ENCODE measurements at places on chromosomes 2 and 18.

GRCh38 chr18:39835303-39836030, 2119.6 kb upstream of the PIK3C3 start:
- H3K27ac ChIP-seq, result no peak overlapping the region
- DNase-seq, result no peak
- no peak overlapping the region for H3K4me3 ChIP-seq
- H3K27me3 ChIP-seq, result no peaks in the 10 kb centered on the region
- H3K4me1 ChIP-seq, result no peaks in the 10 kb centered on the region

DNA sequence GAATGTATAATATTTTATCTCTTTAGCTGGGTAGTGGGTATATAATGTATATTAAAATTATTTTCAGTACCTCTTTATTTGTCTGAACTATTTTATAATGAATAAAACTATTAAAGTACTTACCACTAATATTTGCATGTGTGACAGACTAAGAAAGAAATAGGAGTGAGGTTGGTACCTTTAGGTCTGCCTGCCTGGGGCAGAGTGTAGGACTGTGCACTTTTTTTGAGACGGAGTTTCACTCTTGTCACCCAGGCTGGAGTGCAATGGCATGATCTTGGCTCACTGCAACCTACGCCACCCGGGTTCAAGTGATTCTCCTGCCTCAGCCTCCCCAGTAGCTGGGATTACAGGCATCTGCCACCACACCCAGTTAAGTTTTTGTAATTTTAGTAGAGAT, 18.8 kb downstream of the NCOA1 start:
- no peak for DNase-seq
- no peaks in the 10 kb centered on the region for H3K27me3 ChIP-seq
- no peaks in the 10 kb centered on the region for H3K36me3 ChIP-seq
- peaks cover 19% of the 10 kb centered on the region for H3K4me1 ChIP-seq

DNA sequence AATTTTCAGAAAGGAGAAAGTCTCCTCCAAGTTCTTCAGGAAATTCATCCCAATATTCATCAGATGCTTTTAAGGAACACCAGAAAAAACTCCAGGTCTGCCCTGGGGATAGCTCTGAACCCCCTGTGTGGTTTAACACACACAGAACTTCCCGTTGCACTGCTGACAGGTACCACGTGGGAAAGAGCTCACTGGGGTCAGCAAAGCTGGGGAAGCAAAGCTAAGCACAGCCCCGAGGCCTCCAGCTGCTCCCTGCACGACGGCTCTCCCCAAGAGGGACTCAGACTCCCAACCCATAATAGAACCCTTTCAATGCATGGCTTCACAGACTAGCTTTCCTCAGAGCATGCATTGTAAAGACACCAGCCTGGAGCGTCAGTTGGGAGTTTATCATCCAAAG, 28.0 kb downstream of the ADI1 start:
- H3K27me3 ChIP-seq, result no peaks in the 10 kb centered on the region
- no peak overlapping the region for H3K27ac ChIP-seq
- H3K4me1 ChIP-seq, result no peaks in the 10 kb centered on the region

DNA sequence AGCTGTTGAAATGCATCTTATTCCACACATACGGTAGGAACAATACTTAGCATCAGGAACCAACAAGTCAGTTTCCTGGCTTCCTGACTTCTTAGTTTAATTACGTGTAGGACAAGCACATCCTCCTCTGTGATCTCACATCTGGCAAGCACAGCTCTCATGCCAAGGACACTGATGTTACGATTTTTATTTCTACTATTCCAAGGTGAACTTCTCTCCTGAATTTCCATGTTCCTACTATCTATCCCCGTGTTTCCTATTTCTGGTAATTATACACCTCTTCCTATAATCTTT, 374.0 kb downstream of the NCKAP5 start:
- H3K4me1 ChIP-seq, result no peaks in the 10 kb centered on the region
- no peaks in the 10 kb centered on the region for H3K36me3 ChIP-seq
- no peak overlapping the region for H3K27ac ChIP-seq
- no peak for DNase-seq
- no peaks in the 10 kb centered on the region for H3K27me3 ChIP-seq

- H3K4me3 ChIP-seq, result no peak overlapping the region
- no peaks in the 10 kb centered on the region for H3K27me3 ChIP-seq
- DNase-seq, result no peak
- no peaks in the 10 kb centered on the region for H3K36me3 ChIP-seq
- no peak overlapping the region for H3K27ac ChIP-seq
Measured at GRCh38 chr2:196409376-196409775, 230.1 kb upstream of the CCDC150 start.

GRCh38 chr2:223219872-223220657, 168.1 kb downstream of the KCNE4 start:
- H3K4me3 ChIP-seq, result no peak overlapping the region
- H3K27me3 ChIP-seq, result no peaks in the 10 kb centered on the region
- DNase-seq, result no peak
- no peaks in the 10 kb centered on the region for H3K4me1 ChIP-seq
- H3K36me3 ChIP-seq, result no peaks in the 10 kb centered on the region

GRCh38 chr2:16644221-16644925, 21.3 kb downstream of the CYRIA start:
- no peak overlapping the region for H3K27ac ChIP-seq
- DNase-seq, result no peak
- no peaks in the 10 kb centered on the region for H3K4me1 ChIP-seq
- H3K4me3 ChIP-seq, result no peak overlapping the region

DNA sequence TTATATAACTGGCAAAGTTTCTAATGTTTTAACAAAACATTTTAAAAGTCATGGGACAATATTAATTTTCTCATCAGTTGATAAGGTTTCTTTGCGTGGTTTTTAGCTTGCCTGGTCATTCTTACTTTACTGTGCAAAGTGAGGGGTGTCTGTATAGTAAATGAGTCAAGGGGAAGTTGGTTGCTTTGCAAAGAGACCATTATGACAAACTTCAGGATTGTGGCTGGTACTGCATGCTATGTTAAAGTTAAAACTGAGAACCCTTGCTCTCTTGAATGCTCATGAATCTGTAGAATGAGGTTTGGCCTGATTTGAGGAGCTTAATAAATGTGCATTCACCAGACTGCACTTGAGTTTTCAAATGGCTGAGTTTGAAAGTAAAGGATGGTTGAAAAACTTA, 47.0 kb downstream of the COL4A4 start:
- no peak overlapping the region for H3K4me3 ChIP-seq
- no peak for DNase-seq
- H3K4me1 ChIP-seq, result no peaks in the 10 kb centered on the region
- H3K27ac ChIP-seq, result no peak overlapping the region
- H3K36me3 ChIP-seq, result no peaks in the 10 kb centered on the region

- H3K4me1 ChIP-seq, result no peaks in the 10 kb centered on the region
- H3K27me3 ChIP-seq, result no peaks in the 10 kb centered on the region
- DNase-seq, result no peak
- H3K4me3 ChIP-seq, result no peak overlapping the region
Measured at GRCh38 chr2:120218181-120218580, 5.0 kb downstream of the TMEM185B start.

DNA sequence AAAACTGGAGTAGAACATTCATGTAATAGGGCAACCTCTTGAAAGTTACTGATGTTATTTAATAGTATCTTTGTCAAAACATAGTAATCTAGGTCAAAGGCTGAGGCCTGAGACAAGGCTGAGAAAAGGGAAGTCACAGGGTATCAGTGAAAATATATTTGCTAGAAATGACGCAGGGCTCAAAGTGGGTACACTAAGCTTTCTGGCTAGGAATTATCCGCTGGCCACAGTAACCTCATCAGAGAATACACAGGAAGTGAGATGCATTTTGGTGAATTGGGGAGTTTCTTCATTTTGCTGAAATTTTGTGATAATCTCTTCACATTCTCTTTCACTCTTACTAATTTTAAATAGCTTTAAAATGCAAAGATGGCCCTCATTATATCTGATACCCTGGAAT, 206.8 kb downstream of the OTX1 start:
- H3K27ac ChIP-seq, result no peak overlapping the region
- H3K36me3 ChIP-seq, result no peaks in the 10 kb centered on the region

DNA sequence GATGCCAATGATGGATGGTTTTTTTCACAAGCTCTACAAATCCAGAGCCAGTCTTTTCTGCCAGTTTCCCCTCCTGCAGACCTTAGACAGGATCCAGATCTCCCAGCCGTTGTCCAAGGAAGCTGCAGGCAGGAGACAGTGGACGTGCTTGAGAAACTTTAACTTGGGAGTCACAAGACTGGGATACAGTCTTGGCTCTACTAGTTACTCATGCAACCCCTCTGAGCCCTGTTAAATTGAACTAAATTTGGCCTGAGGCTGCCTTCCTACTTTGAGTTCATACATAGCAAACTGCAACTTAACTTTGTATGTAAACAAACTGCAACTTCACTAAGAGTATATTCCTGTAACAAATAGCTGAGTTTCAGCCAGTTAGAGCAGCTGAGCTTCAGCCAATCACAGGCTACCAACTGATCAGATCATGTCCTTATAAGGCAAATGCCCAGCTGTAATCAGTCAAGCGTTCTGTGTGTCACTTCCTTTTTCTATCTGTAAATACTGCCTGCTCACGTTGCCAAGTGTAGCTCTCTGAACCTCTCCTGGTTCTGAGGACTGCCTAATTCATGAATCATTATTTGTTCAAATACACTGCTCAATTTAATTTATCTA, 140.9 kb downstream of the CAPN13 start:
- H3K27ac ChIP-seq, result no peak overlapping the region
- H3K4me3 ChIP-seq, result no peak overlapping the region
- peak; percentile 20 for DNase-seq
- no peaks in the 10 kb centered on the region for H3K4me1 ChIP-seq
- no peaks in the 10 kb centered on the region for H3K27me3 ChIP-seq
- H3K36me3 ChIP-seq, result no peaks in the 10 kb centered on the region

GRCh38 chr2:161160226-161161073, at the start of gene TANK:
TANK (plus strand) TSS chr2:161160428; CDS start chr2:161179663, 19,235 bp downstream.
- no peaks in the 10 kb centered on the region for H3K27me3 ChIP-seq
- DNase-seq, result peak; percentile 95
- H3K27ac ChIP-seq, result peak within 1 kb of the TSS; percentile 96
- no peaks in the 10 kb centered on the region for H3K36me3 ChIP-seq

GRCh38 chr2:239765911-239766310, 259.2 kb downstream of the NDUFA10 start:
- no peak for DNase-seq
- no peaks in the 10 kb centered on the region for H3K27me3 ChIP-seq
- H3K36me3 ChIP-seq, result no peaks in the 10 kb centered on the region
- H3K4me1 ChIP-seq, result no peaks in the 10 kb centered on the region
- H3K4me3 ChIP-seq, result no peak overlapping the region

DNA sequence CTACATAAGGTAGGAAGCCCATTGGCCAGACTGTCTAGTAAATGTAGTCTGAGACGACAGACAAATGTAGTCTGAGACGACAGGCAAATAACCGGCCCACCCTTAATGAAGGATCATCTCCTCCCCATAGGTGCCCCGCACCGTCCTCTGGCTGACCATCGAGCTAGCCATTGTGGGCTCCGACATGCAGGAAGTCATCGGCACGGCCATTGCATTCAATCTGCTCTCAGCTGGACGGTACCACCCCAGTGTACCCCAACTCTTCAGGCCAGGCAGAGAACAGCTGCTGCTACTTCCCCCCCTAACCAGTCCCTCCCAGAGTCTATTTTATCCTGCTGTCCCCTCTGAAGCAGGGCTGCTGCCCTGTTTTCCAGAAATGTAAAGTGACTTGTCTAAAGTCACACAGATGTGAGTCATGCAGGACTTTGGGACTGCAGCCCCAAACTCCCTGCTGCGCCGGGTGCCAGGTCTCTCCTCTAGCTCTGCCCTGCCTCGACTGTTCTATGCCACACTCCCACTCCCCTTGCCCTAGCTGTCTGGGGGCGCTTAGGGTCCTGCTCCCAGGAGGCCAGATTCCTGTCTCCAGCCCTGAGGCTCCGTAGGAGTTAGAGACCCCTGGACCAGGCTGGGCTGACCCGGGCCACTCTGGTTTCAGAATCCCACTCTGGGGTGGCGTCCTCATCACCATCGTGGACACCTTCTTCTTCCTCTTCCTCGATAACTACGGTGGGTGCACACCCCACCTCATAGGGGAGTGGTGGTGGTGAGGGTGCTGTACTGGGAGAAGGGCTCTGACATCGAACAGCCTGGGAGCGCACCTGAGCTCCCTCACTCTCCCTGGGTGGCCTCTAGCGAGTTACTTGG, 4.7 kb downstream of the SLC11A1 start:
- H3K4me1 ChIP-seq, result no peaks in the 10 kb centered on the region
- DNase-seq, result no peak
- no peak overlapping the region for H3K27ac ChIP-seq
- H3K27me3 ChIP-seq, result no peaks in the 10 kb centered on the region

- no peak for DNase-seq
- no peak overlapping the region for H3K27ac ChIP-seq
- no peaks in the 10 kb centered on the region for H3K4me1 ChIP-seq
- H3K36me3 ChIP-seq, result no peaks in the 10 kb centered on the region
Measured at GRCh38 chr18:47403317-47403716, 151.9 kb upstream of the SKOR2 start.

DNA sequence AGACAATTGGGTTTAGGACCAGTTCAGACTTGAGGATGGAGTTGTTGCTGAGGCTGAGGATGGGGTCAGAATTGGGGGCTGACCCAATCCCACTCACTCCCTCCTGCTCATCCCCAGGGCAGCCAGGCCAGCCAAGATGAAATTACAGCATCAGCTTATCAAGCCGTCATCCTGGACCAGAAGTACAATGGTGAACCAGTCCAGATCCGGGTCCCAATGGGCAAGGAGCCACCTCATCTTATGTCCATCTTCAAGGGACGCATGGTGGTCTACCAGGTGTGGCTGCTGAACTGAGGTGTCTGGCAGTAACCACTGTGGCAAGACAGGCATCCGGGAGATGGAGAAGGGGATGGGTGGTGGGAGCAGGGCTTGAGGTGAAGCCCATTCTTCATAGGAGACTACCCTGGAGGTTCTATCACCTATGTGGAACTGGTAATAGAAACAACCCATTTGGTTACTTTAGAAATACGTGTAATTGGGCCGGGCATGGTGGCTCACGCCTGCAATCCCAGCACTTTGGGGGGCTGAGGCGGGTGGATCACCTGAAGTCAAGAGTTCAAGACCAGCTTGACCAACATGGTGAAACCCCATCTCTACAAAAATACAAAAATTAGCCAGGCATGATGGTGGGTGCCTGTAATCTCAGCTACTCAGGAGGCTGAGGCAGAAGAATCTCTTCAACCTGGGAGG, 13.9 kb downstream of the VIL1 start:
- no peak overlapping the region for H3K27ac ChIP-seq
- H3K36me3 ChIP-seq, result no peaks in the 10 kb centered on the region
- no peaks in the 10 kb centered on the region for H3K4me1 ChIP-seq
